Cortex of kidney (tissue), 1 donor: ENCODE measurements at places on chromosomes 3 and 15.

DNA sequence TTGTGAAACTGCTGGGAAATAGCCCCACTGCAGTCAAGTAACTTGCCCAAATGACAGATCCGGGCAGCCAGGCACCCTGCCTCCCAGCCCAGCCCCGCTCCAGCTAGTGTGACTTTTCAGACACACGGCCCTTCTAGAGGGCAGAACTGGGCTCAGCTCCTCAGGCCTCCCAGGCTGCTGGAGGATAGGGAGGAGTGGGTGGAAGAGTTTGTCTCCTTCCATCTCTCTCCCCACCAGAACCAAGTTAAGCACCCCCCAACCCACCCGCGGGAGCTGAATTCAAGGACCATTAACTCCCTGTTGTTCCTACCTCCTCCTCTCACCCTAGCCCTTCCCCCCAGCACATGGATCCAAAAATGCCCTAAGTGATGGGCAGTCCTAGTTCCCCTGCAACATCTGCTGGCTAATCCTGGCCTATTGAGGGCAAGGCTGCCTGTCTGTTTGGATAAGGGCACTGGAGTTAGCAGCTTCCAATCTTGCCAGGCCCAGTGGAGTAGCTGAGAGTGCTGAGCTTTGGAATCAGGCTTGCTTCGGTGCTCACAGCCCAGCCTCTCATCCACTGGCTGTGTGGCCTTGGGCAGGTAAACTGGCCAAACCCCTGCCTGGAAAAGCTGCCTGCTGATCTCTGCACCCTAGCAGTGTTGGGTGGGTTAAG, 3.1 kb downstream of the CCDC33 start:
- DNase-seq = no peak

DNA sequence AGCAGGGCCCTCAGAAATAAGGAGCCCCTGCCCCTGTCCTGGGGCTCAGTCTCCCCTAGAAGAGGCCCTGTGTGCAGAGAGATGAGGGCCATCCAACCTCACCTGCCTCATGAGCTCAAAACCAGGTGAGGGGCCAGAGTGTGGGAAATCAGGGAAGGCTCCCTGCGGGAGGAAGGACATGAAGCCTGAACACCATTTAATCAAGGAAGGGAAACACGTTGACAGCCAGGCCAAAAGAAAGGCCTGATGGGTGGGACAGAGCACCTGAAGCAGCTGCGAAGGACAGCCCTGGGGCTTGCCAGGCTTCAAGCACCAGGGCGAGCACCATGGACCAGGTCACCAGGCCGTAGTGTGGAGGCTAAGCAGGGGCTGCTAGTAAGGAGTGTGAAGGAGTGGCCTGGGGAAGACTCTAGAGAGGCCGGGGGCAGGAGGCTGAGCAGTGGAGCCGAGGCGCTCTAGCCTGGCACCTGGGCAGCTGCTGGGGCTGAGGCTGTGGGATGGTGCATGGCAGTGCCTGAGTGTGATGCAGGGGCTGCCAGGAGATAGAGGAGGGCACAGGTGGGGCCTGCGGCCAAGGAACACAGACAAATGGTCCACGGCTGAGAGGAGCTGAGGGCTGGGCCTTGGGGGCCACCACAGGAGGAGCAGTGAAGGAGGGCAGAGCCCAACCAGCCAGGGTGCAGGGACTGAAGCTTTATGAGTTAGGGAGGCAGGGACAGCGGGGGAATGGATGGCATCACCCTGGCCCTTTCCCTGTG, 16.1 kb downstream of the ACAA1 start:
- no peak for DNase-seq

DNA sequence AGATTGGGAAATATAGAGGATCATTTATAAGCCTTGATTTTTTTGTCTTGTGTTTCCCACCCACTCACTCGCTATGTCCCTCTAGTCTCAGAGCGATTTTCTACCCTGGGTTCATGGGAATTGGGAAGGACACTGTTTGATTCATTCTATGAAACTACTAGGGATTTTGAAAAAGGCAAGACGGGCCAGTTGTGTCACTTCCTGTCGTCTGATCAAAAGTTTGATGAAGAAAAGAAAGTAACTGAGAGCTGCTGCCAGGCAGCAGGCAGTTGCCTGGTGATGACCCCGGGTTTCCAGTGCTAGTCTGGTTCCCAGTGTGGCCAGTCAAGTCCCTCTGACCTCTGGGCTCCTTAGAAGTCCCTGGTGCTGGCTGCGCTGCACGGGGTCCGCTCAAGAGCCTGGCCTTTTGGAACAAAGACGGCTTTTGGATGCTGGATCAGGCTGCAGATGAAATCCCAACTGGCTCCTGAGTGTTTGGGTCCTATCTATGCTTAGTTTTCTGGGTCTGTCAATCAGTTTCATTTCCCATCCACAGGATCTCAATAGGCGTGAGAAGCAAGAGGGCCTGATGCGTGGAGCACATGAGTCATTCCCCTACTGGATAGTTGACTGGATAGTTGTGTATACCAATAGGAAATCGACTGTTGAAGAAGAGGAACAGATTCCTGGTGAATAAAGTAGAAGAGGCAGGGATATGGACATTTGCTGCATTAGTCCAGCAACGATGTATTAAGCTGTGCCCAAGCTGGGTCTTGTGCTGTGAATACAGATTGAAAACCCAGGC, 89.7 kb downstream of the EEFSEC start:
- no peak for DNase-seq

- DNase-seq = no peak
Observed at GRCh38 chr3:42894698-42895579, 11.0 kb upstream of the ZNF662 start.

- DNase-seq = no peak
Observed at GRCh38 chr15:66834881-66835878, 133.1 kb downstream of the SMAD6 start.

DNA sequence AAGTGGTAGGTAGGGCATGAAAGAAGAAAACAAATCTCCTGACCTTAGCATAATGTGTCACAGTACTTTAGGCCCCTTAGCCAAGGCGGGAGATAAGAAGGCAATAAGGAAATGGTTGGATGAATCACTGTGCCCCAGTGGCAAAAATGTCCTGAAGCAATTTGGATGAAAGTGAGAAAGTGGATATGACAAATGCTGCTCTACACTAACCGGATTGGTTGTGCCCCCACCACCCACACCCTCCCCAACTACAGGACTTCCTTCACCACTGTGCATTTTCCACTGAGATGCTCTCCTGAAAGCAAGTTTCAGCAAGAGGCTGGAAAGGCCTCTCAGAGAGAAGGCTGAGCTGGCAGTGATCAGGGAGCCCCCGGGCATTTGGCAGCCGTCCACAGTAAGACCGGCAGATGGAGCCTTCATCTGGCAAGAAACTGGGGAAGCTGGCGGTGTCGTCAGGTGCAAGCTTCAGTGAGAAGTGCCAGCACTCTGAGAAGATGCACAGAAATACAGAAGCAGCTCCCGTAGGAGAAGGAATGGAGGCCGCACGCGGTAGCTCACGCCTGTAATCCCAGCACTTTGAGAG, 63.8 kb downstream of the ATP1B3 start:
- no peak for DNase-seq

- no peak for DNase-seq
Observed at GRCh38 chr3:157160658-157161424, 894 bp upstream of the CCNL1 start.

GRCh38 chr15:49047456-49047855, 1.2 kb upstream of the SECISBP2L start:
- DNase-seq = no peak

- DNase-seq = no peak
Observed at GRCh38 chr3:135272026-135272669, 477.1 kb downstream of the EPHB1 start.

GRCh38 chr15:86538141-86538540, 458.5 kb downstream of the AGBL1 start:
- DNase-seq = no peak

DNA sequence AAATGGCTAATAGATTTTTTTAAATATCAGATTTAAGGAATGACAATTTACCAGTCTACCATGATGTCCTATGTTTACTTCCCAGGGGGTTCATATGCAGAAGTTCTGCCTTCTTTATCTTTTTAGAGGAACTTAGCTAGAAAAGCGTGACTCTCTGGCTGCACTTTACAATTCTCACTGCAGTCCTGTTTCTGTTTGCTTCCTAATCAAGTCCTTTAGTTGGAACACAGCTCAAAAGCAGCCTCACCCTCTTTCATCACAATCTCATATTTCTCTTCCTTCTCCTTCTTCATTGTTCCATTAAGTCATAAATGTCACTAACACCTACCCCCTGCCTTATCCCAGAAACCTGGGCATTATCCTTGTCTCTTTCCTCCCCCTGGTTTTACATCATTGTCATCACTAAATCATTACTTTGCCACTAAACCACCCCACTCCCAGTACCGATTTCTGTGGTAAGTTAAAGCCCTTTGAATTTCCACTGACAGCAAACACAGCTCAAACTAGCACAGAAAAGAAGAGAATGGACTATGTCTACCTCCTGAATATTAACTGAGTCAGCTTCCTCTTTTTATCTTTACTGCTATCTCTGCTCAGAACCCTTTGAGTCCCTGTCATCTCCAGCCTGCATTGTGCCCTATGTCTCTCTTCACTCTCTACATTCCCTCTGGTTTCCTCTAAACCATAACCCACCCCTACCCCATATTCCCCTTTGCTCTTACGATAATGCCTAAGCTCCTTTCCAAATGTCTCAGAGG, 13.8 kb upstream of the PPP4R2 start:
- DNase-seq = no peak

- DNase-seq = no peak
Observed at GRCh38 chr3:16448639-16449070, 64.8 kb downstream of the RFTN1 start.

DNA sequence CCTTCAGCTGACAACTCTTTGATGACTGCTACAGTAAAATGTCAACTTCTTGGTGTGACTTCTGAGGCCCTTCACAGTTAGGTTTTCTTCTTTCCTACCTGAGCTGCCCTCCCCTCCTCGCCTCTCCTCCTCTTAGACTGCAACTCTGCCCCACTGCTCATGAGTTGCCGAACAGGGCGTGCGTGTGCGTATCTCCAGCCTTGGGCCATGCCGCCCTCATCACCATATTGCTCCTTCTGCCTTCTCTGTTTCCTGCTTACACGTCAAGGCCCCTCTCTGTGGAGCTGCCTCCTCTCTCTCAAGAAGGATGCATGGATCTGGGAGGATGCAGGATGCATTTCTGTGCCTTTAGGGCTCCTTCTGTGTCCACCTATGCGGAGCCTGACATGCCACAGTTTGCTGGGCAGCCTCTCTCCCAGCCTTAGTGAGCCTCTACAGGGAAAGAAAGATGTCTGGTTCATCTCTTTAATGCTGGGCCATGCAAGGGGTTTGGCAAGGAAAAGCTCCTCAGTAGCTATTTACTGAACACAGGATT, 205.9 kb downstream of the RPLP1 start:
- no peak for DNase-seq

DNA sequence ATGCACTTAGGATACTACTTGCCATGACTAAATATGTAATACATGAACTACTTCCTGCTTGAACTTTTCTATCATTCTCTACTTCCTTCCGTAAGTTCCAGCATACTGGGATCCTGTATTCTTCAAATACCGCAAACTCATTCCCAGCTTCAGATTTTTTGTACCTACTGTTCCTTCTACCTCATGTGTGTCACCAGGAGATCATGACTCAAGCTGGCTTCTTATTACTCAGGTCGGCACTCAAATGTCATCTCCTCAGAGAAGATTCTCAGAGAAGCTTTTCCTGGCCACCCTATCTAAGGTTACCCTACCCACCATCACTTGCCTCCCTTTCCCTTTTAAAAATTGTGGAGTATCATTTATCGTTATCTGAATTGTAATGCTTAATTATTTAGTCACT, 66.7 kb downstream of the RFX7 start:
- DNase-seq = no peak

GRCh38 chr3:71942432-71943187, 157.7 kb upstream of the PROK2 start:
- DNase-seq = no peak

DNA sequence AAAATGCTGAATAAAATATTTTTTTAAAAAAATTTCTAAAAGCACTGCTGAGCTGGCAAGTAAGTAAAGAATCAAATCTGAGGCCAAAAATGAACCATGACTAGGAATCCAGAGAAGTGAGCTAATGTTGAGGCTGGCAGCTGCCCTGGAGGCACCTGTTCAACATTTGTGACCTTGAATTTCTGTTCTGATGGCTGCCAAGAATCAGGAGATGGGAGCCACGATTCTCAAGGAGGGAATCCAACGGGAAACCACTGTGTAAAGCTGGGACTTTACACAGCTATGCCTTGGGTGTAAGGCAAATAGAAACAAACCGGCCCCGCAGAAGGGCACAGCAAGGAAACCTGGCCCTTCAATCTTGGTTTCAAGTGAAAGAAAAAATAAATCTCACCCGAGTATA, 22.7 kb downstream of the HEG1 start:
- DNase-seq = no peak

- DNase-seq = no peak
Observed at GRCh38 chr3:150165396-150166094, 194.8 kb upstream of the PFN2 start.

- DNase-seq = no peak
Observed at GRCh38 chr15:68626739-68627138, 47.9 kb downstream of the CORO2B start.

- DNase-seq = no peak
Observed at GRCh38 chr3:160796813-160797164, 40.8 kb downstream of the PPM1L start.

GRCh38 chr3:18443665-18444594, 18.8 kb upstream of the SATB1 start:
- no peak for DNase-seq

DNA sequence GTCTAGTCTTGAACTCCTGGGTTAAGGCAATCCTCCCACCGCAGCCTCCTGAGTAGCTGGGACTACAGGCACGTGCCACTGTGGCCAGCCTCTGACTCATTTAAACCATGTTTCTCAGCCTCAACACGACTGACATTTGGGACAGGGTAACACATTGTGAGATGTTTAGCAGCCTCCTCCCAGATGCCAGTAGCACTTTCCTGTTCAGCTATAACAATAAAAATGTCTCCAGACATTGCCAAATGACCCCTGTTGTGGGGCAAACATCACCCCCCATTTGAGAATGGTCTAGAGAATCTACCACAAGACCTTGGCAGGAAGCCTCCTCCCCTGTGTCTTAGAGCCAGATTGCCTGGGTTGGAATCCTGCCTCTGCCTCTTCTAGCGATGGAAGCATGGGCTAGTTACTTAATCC, 8.4 kb downstream of the TMEM40 start:
- no peak for DNase-seq

GRCh38 chr15:58167095-58167691, 29.0 kb downstream of the AQP9 start:
- no peak for DNase-seq

DNA sequence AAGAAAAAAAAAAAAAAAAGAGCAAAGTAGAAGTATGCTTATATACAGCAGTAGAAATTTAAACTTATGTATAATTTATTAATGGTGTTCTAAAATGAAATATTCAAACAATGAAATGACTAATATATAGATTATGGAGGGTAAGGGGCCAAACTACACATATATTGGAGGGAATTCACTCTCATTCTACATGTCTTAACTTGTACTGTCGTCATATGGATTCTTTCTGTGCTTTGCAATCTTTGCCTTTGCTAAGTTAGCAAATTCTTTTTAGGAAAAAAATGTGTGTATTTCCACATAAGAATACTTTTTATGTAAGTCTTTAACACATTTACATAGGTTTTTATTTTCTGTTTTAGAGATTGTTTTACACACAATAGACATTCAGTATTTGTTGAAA, 118.9 kb upstream of the MBNL1 start:
- DNase-seq = no peak
